ENCODE measurements at places on chromosomes 6 and 20.

DNA sequence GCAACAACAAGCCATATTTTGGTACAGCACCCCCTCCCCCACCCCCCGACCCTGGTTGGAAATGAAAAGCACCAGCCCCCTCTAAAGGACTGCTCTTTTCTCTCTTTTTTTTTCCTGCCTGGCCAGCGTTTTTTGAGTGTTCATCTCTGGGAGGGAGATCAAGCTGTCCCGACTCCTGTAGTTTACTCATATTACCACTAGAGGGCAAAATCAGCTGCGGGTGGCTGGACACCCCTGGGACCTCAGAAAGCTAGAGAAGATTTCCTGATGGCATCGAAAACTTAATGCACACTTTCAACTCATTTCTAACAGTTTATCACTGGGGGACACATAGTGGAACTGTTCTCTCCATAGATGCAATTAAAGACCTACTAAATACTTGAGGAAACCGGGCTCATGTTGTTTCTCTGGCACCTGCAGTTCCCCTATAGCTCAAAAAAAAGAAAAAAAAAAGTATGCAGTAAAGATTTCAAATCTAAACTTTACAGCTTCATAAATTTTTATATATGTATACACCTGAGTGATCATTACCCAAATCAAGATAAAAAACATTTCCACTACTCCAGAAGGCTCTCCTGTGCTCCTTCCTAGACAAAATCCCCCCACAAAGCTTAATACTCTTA is 24.4 kb downstream of the CNBD2 start:
- peak; percentile 10 for DNase-seq

DNA sequence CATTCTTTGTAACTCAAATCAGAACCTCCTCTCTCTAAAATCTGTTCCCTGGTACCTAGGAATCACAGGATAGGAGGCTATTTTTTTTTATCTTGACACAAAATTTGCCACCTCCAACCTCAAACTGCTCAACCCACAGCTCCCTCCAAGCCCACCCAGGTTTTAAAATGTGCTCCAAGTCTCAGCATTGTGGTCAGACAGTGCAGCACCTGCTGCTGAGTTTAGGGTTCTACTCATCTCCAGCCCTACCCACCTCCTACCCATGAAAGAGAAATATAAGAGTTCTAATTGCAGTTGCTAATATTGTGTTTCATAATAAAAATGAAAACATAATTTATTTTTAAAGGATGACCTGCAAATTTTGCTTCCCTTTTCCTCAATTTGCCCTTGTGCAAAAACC is 496.5 kb downstream of the MAFB start:
- no peak for DNase-seq

- DNase-seq, result no peak
Observed at GRCh38 chr6:139376017-139376330, 1.5 kb upstream of the CITED2 start.

GRCh38 chr20:19975901-19976300 is 41.3 kb upstream of the NAA20 start:
- DNase-seq, result no peak

GRCh38 chr6:34938268-34938667 is 49.2 kb downstream of the ANKS1A start:
- DNase-seq, result no peak

GRCh38 chr6:16239798-16240123 is 1.4 kb downstream of the GMPR start:
- DNase-seq, result no peak

- DNase-seq, result no peak
Observed at GRCh38 chr20:37365760-37366638, 20.1 kb downstream of the SRC start.

DNA sequence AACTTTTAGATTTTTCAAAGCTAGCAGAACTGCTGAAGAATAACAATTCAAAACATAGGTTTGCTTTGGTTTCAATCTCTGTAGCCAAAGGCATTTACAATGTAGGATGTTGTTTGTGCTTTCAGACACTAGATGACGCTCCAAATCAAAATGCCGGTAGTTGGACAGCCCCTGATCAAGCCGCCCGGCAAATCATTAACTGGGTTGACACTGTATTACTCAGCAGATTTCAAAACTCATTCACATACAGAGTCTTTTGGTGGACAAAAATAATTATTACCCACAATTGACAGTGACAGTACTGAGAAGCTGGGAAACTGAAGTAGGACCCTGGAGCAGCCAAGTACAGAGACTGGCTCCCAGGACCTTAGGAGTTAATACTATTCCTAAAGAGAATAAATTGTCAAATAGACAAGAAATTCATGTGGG is 21.3 kb upstream of the HFE start:
- peak; percentile 28 for DNase-seq

- DNase-seq, result no peak
Observed at GRCh38 chr6:105726902-105727655, 324.2 kb upstream of the PREP start.

DNA sequence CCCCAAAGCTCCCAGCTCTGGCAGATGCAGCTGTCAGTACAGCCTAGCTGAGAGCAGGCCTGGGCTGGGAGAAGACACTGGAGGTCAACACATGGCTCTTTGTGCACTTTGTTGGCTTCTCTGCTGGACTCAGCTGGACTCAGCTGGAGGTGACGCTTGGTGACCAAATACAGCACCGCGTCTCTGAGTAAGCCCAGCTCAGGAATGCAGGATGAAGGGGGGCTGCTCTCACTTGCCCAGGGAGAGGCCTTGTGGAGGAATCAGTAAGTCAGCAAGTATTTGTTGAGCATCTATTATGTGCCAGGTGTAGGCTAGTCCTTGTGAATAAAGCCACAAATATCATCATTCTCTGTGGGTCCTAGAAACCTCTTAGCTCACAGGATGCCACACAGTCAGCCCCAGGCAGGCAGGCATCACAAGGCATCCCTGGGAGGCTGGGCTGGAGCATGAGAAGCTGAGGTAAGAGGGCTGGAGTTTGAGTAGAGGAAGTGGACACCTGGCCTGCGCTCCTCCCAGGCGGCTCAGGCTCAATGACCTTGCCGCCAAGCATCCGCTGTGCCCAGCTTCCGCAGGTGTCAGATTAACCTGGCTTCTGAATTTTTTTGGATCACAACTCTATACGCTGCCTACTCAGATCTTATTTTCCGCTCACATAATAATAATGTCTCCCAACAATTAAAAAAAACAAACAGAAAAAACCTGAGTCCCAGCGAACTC is 95.4 kb downstream of the TMEM170B start:
- DNase-seq, result no peak

DNA sequence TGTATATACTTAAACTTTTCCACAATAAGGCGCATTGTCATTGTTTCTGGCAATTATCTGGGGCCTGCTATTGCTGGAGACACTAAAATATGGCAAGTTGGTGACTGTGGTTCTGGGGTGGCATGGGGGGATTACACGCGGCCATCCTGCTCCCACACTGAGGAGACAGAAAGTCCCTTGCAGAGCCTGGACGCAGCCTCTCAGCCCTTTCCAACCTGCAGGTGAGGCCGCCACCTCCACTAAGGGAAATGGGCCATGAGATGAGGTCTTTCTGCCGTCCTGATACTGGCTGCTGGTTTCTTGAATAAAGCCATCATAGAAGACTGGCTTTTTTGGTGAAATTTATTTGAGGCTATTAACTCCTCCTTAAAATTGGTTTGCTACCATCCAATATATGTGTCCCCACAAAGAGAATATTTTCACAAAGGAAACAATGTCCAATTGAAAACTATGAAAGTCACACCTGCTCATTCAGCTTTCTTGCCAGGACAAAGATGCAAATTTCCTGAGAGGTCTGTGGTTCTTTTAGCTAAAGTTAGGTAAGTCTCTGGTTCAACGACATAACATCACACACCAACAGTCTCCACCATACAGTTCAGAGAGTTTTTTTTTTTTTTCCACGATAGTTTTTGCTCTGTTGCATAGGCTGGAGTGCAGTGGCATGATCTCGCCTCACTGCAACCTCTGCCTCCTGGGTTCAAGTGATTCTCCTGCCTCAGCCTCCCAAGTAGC is 13.0 kb downstream of the TXNDC5 start:
- DNase-seq, result no peak

DNA sequence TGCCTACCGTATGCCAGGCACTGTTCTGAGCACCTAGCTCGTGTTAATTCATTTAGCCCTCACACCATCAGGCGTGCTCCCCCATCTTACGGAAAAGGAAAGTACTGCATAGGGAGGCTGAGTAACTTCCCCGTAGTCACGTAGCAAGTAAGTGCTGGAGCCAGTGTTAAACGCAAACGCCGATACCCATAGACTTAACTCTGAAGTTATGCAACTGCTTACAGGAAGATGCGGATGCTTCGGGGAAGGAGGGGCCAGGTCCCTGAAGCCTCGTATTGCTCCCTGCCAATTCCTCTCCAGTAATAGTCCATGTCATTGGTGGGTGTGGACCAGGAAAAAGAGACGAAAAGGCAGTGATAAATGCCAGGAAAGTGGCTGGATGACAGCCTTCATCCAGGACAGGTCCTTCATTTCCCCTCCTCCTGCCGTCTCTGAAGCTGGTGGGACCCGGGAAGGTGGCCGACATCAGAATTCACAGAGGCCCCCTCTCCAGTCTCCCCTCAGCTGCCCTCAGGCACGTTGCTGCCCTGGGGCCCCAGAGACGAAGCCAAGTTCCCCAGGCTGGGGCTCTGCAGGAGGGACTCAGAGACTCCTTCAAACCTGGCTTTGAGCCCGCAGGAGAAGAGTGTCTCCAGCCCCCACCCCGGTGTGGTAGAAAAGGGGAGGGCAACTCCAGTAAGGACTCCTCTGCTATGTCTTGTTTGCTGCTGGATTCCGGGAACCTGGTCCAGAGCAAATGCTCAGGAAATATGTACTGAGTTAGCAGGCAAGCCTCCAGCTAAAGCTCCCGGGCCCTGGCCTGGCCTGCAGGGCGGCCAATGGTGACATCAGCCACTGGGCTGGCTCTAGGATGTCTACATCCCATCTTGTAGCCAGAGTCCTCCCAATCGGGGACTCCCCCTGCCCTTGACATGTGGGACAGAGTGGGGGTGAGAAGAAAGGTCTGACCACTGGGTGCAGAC is 37.8 kb downstream of the RAB44 start:
- peak; percentile 22 for DNase-seq

DNA sequence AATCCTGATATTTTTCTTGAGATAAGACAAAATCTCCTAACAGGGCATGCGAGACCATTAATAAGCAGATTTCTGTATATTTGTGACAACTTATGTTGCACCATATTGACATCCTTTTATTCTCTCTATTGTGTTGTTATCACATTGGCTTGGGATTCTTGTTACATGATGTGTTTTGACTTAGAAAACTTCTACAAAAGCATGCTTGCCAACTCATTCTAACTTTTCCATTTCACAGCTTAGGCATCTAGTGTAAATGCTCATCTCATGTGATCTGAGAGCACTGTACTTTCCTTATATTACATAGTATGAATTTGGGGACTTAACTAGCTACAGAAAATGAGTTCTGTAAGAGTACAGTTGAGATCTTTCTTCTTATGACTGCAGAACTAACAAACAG is 1040.7 kb upstream of the ADGRB3 start:
- no peak for DNase-seq

Measured in stimulated activated CD4-positive, alpha-beta T cell treated with anti-CD3 and anti-CD28 coated beads, Interleukin-4, amount 100 ng/mL, for 48 hours (primary cell).